ENCODE measurements at places on chromosomes 1 and 21.

GRCh38 chr1:237041795-237042525 is at the start of gene RYR2:
TSS of gene RYR2 (plus strand) at chr1:237042184. CDS start at chr1:237042522, 338 bp downstream.
- no peak for DNase-seq

DNA sequence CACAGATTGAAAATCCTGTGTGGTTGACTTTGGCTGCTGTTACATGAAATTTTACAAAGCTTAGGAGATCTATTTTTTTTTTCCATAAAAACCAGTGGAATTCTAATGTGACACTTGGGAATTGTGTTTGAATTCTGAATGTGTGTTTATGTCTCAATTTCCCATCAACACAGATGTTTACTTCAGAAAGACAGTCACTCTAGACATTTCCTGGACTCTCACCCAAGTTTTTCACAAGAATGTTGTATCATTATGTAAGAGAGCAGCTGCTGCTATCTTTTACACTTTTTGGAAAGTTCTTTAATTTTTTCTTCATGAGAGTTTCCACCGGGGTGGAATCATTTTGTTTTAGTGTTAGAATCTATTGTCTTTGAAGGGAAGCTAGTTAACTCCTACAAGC is 210.1 kb downstream of the GIPC2 start:
- no peak for DNase-seq

GRCh38 chr1:160781914-160782689 is 13.9 kb upstream of the LY9 start:
- no peak for DNase-seq

DNA sequence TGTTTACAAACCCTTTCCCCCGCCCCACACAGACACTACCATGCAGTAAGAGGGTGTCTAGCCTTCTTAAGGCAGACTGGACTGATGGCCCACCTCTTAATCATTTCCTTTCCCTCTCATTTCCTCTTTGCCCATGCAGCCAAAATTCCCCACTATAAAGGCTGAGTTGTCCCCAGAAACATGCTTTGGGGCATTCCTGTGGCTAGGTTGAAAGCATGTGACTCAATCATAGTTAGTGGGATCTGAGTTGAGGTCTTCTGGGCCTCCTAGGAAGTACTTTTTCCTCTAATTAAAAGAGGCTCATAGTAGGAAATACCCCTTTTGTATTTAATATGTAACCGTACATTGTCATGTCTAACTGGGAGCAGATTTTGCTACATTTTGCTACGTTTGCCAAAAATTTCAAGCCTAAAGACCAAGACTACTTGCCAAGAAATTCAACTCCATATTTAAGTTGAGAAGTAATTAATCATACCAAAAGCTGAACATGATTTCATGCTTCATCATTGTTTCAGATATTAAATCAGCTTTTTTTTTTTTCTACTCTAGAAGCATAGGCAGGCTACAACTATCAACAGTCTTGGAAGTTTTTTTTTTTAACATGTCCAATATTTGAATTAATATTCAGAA is 174.7 kb downstream of the ADGRL4 start:
- peak; percentile 63 for DNase-seq

DNA sequence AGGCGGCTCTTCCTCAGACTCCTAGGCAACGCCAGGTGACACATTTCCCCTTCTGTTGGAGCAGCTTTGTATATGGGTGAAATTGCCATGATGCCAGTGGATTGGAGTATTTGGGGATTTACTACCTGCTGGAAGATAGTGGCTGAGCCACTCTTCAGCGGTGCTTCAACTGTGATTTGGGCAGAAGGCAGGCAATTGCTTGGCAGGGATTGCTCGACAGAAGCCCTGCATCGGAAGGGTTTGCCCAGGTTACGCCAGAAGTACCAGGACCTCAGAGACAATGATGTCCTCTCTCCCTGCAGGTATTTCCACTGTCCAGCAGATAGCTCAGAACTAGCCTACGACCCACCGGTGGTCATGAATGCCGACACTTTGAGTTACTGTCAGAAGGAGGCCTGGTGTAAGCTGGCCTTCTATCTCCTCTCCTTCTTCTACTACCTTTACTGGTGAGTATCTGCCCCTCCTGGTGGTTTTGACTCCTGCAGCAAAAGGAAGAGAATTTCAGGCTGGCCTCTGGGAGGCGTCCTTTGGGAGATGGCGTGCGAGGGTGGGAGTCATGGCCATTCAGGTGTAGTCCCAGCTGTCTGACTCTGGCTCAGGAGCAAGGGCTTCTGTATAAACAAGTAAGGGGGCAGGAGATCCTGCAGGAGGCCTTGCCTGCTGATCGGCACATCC is 118.3 kb downstream of the CNIH3 start:
- DNase-seq, result no peak

- no peak for DNase-seq
These were observed 4.7 kb downstream of the FAM229A start for GRCh38 chr1:32357614-32358013.

DNA sequence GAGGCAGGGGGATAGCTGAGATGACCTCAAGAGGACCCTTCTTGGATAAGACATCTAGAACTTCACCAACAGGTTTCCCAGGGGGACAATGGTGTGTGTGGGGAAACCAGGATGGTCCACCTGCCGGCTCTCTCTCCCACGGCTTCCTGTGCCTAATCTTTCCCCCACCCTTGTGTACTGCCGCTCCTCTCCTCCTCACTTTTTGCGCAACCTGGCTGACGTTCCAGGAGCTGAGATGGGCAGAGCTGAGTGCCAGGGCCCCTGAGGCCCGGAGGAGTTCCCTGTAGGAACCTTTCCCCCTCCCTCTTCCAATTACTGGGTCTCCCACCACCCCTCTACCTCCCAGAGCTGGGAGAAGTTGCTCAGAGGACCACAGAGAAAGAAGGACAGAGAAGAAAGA is 6.9 kb downstream of the SLC26A9 start:
- DNase-seq, result no peak

GRCh38 chr1:96090134-96090533 is 631.5 kb upstream of the PTBP2 start:
- no peak for DNase-seq

- DNase-seq, result no peak
These were observed 202.6 kb downstream of the APP start for GRCh38 chr21:25967901-25968438.

DNA sequence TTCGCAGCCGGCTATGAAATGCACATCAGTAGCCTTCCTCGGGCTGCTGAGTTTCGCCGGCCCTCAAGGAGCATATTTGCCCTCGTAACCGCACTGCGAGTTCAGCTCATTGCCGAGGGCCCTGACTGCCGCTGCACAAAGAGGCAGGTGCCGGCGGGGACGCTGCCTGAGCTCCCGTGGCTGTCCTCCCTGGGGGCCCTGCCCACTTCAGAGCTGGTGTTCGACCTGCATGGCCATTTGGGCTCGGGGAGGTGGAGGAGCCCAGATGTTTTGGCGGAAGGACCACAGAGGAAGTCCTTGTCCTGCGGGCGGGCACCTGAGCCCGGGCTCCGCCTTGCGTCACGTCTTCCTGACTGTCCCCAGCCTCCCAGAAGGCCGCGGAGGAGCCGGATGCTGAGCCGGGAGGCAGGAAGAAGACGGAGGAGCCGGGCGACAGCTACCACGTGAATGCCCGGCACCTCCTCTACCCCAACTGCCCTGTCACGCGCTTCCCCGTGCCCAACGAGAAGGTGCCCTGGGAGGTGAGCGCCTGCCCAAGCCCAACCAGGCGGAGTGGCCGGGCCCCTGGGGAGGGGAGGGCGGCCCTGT is 29.9 kb upstream of the LRRC3 start:
- DNase-seq, result no peak

DNA sequence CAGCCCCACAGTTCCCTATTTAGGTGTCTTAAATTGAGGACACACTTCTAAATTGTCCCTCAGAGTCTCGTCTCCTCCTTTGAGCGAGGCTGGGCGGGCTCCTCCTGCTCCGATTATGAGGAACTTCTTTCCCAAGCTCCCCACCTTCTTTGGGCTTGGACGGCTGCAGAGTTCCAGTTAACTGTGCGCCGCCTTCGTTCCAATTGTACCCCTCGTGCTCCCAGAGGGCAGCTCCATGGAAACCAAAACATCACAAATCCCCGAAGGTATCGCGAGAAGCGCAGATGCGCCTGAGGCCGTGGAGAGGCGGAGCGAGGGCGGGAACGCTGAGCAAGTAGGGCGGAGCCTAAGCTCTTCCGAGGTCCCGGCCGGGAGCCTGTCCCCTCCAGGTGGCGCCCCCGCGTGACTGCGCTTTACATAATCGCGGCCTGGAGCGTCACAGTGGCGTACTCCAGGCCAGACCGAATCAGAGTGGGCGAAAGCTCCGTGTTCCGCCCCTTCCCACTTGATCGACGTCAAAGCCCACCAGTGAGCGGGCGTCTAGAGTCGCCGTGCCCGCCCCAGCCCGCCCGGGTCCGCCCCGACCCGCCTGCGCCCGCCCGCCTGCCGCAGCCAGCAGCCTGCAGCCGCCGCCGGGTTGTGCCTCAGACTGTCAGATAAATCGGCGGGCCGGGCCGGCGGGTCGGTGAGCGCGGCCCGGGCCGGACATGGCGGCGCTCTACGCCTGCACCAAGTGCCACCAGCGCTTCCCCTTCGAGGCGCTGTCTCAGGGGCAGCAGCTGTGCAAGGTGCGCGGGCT is at the start of gene FAM76A:
Gene FAM76A (plus strand): TSS at position 588 of the 799 bp plus-strand sequence. CDS start 120 bp downstream, at position 708.
- DNase-seq, result peak; percentile 100

- DNase-seq, result peak; percentile 11
These were observed 10.7 kb upstream of the ZP4 start for GRCh38 chr1:237901299-237901934.

GRCh38 chr1:147389532-147390184 is 147.2 kb downstream of the CHD1L start:
- peak; percentile 45 for DNase-seq

DNA sequence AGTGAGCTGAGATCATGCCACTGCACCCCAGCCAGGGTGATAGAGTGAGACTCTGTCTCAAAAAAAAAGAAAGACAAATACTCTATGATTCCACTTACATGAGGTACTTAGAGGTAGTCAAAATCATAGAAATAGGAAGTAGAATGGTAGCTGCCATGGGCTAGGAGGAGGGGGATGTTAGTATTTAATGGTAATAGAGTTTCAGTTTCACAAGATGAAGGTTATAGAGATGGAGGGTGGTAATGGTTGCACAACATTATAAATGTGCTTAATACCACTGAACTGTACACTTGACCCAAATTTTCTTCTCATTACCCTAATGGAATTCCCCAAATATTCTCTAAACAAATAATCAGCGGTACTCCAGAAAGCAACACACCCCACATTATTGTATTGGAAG is 12.8 kb downstream of the EIF2B3 start:
- no peak for DNase-seq

DNA sequence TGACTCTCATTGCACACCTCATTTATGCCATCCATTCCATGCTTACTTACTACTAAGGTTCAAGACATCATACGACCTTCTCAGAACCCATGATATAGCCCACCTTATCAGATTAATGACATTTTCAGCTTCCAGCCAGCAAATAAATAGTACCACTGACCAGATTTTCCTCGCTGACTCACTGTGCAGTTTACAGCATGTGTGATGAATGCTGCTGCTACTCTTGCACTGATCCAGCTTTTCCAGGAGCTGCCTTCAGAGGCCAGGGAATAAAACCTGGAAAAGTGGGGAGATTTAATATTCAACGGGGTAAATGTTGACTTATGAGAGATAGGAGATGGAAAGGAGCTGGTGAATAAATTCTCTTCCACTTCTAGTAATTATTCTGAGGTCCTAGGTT is 247.1 kb downstream of the COL11A1 start:
- DNase-seq, result no peak

DNA sequence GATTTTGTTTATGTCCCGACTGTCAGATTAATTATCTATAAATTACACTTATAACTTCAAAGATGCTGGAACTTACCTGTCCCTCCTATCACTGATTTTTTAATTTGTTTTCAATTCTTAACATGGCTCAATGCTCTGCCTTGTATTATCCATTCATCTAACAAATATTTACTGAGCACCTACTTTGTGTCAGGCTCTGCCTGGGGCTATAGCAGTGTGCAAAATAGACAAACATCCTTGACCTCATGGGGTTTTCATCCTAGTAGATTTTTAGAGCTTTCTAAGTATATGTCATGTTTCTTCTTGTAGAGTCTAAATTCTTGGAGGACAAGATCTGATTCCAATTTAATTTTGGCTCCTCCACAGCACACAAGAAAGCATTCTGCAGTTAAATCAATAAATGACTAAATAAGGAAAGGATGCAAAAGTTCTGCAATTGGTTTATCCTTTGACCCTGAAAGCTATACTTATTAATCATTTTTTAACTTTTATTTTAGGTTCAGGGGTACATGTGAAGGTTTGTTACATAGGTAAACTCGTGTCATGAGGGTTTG is 10.8 kb upstream of the SMYD2 start:
- no peak for DNase-seq

GRCh38 chr1:158126425-158126824 is 54.3 kb upstream of the CD1D start:
- DNase-seq, result no peak

DNA sequence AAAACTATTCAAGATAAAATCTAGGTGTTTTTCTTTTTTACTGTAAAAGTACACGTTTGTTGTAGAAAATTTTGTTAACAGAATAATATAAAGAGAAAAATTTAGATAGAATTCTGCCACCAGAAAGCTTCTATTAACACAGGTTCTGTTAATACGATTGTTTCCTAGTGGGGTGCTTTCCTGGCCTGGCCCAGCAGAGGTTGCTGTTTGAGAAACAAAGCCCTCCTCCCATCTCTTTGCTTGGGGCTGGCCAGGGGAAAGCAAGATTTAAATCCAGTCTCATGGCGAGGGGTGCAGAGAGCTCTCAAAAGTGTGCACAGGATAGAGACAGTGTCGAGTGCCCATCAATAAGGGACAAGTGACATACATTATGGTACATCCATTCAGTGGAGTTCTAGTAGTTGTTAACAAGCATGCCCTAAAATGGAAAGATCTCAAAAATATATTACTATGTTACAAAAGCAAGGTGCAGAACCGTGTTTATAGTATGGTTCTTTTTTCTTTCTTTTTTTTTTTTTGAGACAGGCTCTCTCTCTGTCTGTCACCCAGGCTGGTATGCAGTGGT is 14.6 kb upstream of the ACBD3 start:
- no peak for DNase-seq

DNA sequence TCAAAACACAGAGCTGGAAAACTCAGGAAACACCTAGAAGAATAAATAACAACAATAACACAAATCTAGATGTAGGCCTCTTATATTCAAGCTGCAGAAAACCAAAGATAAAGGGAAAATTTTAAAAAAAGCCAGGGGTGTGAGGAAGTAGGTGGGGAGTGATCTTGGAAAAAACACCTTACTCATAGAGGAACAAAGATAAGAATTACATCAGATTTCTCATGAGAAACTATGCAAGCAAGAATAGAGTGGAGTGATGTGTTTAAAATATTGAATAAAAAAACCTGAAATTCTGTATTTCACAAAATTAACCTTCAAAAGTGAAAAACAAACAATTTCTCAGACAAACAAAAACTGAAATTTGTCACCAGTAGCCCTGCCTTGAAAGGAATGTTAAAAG is 265.5 kb upstream of the RGS18 start:
- no peak for DNase-seq

GRCh38 chr1:106619080-106619826 is 437.2 kb upstream of the PRMT6 start:
- no peak for DNase-seq

- no peak for DNase-seq
These were observed 34.0 kb downstream of the PCSK9 start for GRCh38 chr1:55073187-55073916.

GRCh38 chr1:116260621-116261020 is 112.4 kb upstream of the ATP1A1 start:
- no peak for DNase-seq
